HFFc6 (cell line): ENCODE measurements at places on chromosomes 3 and 15. TPM values are rescaled to one million over a fixed set of nuclear protein-coding genes. Genes with fewer than 3 reads are reported as not detected.

The MGLL gene
- 122 and 128 TPM in 2 replicates for total RNA-seq

The AP3B2 gene
- not detected in 3 replicates for total RNA-seq

DNA sequence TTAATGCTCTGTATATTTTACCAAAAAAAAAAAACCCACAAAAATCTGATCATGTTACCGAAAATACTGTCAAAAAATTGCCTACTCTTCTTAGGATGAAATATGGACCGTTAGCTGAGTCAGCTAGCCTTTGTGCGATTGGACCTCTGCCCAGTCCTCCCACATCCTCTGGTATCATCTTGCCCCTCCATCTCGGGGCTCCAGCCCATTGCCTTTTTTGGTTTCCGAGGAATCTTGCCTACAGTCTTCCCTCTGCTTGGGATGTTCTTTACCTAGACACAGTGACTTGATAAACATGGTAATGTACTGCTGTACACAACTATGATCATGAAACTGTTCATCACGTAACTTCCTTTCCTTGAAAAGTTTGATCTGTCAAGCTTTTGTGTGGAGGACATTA is 371.4 kb downstream of the SV2B start:
- no peak overlapping the region for H3K4me3 ChIP-seq
- no peak overlapping the region for H3K27ac ChIP-seq
- DNase-seq = no peak
- no peaks in the 10 kb centered on the region for H3K36me3 ChIP-seq

- H3K36me3 ChIP-seq = no peaks in the 10 kb centered on the region
- no peak overlapping the region for H3K4me3 ChIP-seq
- no peak overlapping the region for H3K27ac ChIP-seq
- H3K27me3 ChIP-seq = peaks cover 5% of the 10 kb centered on the region; the same call in 1 of the 2 replicates
Observed at GRCh38 chr3:52193065-52193464, 4.9 kb upstream of the ALAS1 start.

- no peaks in the 10 kb centered on the region for H3K36me3 ChIP-seq
- peak overlapping the region; percentile 81 for H3K4me3 ChIP-seq
- peak overlapping the region; percentile 39 for H3K27ac ChIP-seq
- H3K27me3 ChIP-seq = no peaks in the 10 kb centered on the region
Observed at GRCh38 chr3:71681224-71681668, 44.0 kb downstream of the EIF4E3 start.
